ENCODE measurements at places on chromosomes 3 and 15.

DNA sequence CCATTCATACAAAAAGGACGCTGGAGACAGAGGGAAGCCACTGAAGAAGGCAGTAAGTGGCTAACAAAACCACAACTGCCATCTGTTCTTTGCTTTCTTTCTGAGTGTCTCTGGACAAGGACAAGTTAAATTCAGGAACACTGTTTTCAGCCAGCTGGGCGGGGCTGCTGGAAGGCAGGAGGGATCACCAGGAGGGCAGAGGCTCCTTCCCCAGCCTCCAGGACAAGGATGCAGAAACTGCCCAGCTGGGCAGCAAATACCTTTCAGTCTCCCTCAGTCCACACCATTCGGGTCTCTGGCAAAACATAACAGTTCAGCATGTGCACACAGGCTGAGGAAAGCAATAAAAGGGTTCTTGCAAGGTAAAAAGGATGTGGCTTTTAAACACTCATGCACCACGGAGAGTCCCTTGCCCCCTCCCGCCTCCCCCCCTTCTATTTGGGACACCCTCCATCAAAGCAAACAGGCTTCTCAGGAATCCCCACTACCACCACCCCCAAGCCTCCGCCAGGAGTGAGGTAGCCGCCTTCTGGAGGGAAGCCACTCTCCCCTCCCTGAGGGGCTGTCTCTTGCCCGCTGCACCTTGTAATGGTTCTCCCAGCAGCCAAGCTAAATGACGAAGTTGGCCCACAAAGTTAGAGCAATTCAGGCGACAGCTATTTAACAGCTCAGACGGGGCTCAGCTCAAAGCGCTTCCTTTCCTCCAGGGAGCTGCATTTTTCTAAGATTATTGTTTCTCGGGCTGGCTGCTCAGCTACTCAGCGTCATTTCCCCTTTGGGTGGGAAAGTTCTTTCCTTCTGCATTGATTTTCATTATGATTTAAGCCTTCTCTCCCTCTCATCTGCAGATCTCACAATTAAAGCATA lies 3.8 kb downstream of the HEG1 start:
- peak; percentile 75 for DNase-seq

- DNase-seq: no peak
Observed at GRCh38 chr3:129449279-129450115, 9.5 kb downstream of the IFT122 start.

DNA sequence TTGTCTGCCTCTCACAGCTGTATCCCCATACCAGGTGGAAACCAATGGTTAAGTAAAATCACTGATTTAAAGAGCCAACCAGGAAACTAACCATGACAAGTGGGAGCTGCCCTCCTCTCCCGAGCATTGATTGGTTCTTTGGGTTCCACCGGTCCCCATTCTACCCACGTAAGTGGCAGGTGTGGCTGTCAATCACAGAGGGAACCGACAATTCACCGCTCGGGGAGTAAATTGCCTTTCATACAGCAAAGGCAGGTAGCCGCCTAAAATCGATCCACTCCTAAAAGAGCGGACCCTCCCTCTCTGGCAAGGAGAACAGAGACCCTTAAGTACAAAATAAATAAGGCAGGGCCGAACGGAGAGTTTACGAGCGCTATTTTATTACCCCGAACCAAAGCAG lies 1.2 kb downstream of the ERC2 start:
- DNase-seq: peak; percentile 75

DNA sequence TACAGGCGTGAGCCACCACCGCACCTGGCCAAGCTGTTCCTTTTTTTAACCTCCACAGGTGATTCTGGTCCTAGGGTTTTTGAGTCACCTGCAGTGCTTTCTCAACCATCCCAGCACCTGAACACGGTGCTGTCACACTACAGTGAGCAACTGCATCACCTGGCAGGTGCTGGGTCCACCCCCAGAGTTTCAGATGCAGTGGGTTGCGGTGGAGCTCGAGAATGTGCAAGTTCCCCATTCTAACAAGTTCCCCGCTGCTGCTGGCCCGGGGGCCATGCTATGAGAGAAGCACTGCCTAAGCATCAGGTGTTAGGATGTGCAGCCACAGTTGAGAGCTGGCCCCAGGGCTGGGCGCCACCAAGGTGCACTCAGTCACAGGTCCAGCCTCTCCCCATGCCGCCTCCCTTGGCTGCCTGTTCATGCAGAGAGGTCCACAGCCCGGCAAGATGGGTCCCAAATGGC lies 18.0 kb downstream of the ISG20 start:
- DNase-seq: peak; percentile 19

DNA sequence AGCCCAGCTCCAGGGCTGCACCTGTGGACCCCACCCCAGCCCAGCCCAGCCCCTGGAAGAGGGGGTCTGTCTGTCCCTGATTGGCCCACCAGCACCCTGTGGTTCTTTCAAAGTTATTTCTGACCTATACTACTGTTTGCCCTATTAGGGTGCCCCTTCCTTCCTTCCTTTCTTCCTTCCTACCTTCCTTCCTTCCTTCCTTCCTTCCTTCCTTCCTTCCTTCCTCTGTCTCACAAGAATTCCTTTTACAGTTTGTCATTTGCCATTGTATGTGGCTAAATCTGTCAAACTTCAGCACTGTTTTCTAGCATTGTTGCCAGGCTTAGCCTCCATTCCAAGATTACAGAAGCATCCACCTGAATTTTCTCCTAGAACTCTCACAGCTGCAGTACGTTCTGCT lies 66.9 kb downstream of the KLF15 start:
- DNase-seq: no peak

DNA sequence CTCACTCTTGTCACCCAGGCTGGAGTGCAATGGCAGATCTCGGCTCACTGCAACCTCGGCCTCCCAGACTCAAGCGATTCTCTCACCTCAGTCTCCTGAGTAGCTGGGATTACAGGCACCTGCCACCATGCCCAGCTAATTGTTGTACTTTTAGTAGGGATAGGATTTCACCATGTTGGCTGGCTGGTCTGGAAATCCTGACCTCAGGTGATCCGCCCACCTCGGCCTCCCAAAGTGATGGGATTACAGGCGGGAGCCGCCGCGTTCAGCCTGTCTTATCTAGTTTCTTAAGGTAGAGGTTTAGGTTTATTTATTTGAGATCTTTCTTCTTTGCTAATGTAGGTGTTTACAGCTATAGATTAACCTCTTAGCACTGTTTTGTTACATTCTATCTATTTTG lies 708.8 kb downstream of the ZNF385D start:
- DNase-seq: no peak
